ENCODE measurements at places on chromosomes 1 and 21. TPM values are rescaled to one million over a fixed set of nuclear protein-coding genes. Genes with fewer than 3 reads are reported as not detected.
A peak's percentile ranks its signal among the peaks of the same experiment; 100 is the strongest.

The CR1 gene
- 0.13 TPM for total RNA-seq

The NBPF20 gene
- 0.69 TPM for total RNA-seq

The CD52 gene
- total RNA-seq, result 3.4 TPM

The SH2D2A gene
- 6.9 TPM for total RNA-seq

The S100B gene
- total RNA-seq, result 0.34 TPM

The PPIH gene
- total RNA-seq, result 69.3 TPM

GRCh38 chr1:64686828-64687724, 57.8 kb upstream of the RAVER2 start:
- H3K36me3 ChIP-seq, result peaks cover 40% of the 10 kb centered on the region
- no peaks in the 10 kb centered on the region for H3K27me3 ChIP-seq
- no peak for DNase-seq
- H3K4me1 ChIP-seq, result peaks cover 25% of the 10 kb centered on the region
- H3K27ac ChIP-seq, result no peak overlapping the region
- H3K4me3 ChIP-seq, result no peak overlapping the region

GRCh38 chr1:206551986-206552326, 44.6 kb downstream of the RASSF5 start:
- H3K27ac ChIP-seq, result no peak overlapping the region
- peaks cover 14% of the 10 kb centered on the region for H3K4me1 ChIP-seq
- no peak for DNase-seq
- no peaks in the 10 kb centered on the region for H3K36me3 ChIP-seq
- no peak overlapping the region for H3K4me3 ChIP-seq

GRCh38 chr1:208189716-208190115, 54.5 kb downstream of the PLXNA2 start:
- no peaks in the 10 kb centered on the region for H3K4me1 ChIP-seq
- H3K36me3 ChIP-seq, result no peaks in the 10 kb centered on the region

DNA sequence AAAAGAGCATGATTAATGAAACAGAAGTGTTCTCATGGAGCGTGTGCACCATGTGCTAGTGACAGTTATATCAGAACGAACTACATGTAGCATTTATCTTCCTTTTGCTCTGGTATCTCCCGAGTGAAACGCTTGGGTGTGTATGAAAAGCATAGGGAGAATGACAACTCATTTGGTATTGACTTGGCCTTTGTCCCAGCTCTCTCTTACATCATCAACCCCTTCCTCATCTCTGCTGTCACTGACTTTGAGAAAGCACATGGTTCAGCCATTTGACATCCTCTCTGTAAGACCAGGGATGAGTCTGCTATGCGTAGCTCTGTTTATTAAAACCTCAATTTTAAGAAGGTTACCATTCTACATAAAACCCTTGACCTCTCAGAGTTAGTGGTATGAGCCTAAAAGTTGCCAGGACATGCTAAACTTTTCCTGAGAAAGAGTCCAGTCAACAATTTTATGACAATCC, 201.0 kb downstream of the NRIP1 start:
- H3K4me3 ChIP-seq, result no peak overlapping the region
- H3K4me1 ChIP-seq, result peaks cover 21% of the 10 kb centered on the region
- H3K36me3 ChIP-seq, result peaks cover 20% of the 10 kb centered on the region
- H3K27ac ChIP-seq, result no peak overlapping the region

DNA sequence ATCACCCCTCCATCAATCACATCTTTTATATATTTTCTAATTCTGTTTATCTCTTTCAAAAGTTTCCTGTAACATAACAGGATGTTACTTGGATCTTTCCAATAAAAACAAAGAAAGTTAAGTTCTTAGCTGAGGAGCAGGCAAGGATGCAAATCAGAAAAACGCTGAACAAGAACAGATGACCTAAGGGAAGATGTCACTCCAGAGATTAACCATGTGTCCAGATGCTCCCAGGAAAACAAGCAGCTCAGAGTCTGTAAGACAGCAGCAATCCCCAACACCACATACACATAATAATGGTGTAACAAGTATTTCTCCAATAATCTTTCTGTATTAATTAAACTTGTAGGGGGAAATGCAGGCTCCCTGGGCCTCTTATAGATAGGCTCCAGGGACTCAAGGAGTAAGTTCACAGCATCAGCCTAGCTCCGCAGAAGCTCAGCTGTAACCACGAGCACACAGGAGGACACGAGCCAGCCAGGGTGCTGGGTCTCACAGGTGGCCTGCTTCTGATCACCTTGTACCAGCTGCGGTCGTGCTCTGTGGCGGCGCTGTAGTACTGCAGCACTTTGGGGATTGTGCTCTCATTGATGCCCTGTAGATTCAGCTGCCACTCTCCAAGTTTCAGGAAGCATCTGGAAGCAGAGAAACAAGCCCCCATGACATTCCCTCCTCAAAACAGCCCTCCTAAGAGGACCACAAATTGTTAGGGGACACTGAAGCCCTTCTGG, 33.1 kb upstream of the EXOSC10 start:
- no peak for DNase-seq
- peaks cover 45% of the 10 kb centered on the region for H3K36me3 ChIP-seq
- H3K4me1 ChIP-seq, result no peaks in the 10 kb centered on the region
- no peak overlapping the region for H3K4me3 ChIP-seq
- H3K27ac ChIP-seq, result no peak overlapping the region

GRCh38 chr1:107879927-107880326, 85.1 kb downstream of the VAV3 start:
- DNase-seq, result no peak
- no peaks in the 10 kb centered on the region for H3K36me3 ChIP-seq
- no peak overlapping the region for H3K4me3 ChIP-seq
- peaks cover 32% of the 10 kb centered on the region for H3K4me1 ChIP-seq

- DNase-seq, result no peak
- peaks cover 16% of the 10 kb centered on the region for H3K36me3 ChIP-seq
- H3K4me1 ChIP-seq, result no peaks in the 10 kb centered on the region
- no peak overlapping the region for H3K27ac ChIP-seq
- H3K4me3 ChIP-seq, result no peak overlapping the region
Observed at GRCh38 chr1:70290218-70290617, 64.3 kb downstream of the ANKRD13C start.

GRCh38 chr1:228180271-228180958, 14.8 kb downstream of the IBA57 start:
- no peak overlapping the region for H3K27ac ChIP-seq
- no peak overlapping the region for H3K4me3 ChIP-seq
- H3K4me1 ChIP-seq, result no peaks in the 10 kb centered on the region
- H3K27me3 ChIP-seq, result no peaks in the 10 kb centered on the region

- no peaks in the 10 kb centered on the region for H3K36me3 ChIP-seq
- no peak overlapping the region for H3K4me3 ChIP-seq
- no peaks in the 10 kb centered on the region for H3K27me3 ChIP-seq
- DNase-seq, result no peak
Observed at GRCh38 chr1:234544087-234544579, 65.2 kb upstream of the TARBP1 start.

GRCh38 chr1:221704306-221704705, 37.6 kb downstream of the DUSP10 start:
- H3K4me1 ChIP-seq, result peaks cover 4% of the 10 kb centered on the region
- no peak for DNase-seq
- no peak overlapping the region for H3K27ac ChIP-seq
- no peaks in the 10 kb centered on the region for H3K27me3 ChIP-seq
- H3K4me3 ChIP-seq, result no peak overlapping the region

DNA sequence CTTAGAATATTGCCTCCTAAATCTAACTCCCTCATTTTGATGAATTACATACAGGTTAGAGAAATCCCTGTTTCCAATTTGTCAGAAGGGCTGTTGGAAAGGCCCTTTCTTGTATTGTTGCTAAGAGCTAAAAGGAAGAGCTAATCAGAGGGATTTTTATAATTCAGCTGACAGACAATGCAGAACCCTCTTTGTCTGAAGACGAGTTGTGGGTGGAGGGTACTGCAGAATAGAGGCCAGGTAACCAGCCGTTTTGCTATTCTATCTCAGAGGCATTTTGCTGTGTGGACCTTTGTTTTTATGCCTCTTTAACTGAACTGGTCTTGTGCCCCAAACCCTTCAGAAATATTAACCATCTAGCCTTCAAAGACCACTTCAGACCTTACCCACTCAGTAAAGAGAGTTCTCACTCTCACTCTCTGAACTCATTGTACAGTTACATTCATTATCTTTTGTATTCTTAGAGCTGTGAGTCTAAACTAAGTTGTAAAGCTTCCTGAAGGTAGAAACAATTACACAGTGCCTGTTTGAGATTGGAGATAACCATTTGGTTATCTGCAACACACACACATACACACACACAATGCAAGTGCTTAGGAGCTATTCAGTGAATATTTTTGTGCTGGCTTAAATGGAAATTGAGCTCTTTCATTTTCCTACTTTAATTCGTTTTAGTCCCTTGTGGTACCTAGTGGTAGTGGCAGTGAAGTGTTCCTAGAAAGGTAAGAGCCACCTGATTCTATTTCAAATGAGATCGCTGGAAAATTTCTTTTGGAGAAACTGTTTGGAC, 19.7 kb downstream of the KPNA6 start:
- H3K4me1 ChIP-seq, result peaks cover 25% of the 10 kb centered on the region
- H3K27ac ChIP-seq, result peak overlapping the region; percentile 31
- H3K27me3 ChIP-seq, result no peaks in the 10 kb centered on the region
- no peaks in the 10 kb centered on the region for H3K36me3 ChIP-seq

GRCh38 chr1:44472620-44473525, 67.8 kb downstream of the RNF220 start:
- H3K4me3 ChIP-seq, result no peak overlapping the region
- no peak for DNase-seq
- peak overlapping the region; percentile 8 for H3K27ac ChIP-seq

GRCh38 chr1:56901716-56902115, 47.1 kb downstream of the C8A start:
- DNase-seq, result no peak
- no peaks in the 10 kb centered on the region for H3K36me3 ChIP-seq
- H3K27me3 ChIP-seq, result no peaks in the 10 kb centered on the region
- H3K4me3 ChIP-seq, result no peak overlapping the region
- no peaks in the 10 kb centered on the region for H3K4me1 ChIP-seq

- no peaks in the 10 kb centered on the region for H3K36me3 ChIP-seq
- H3K4me3 ChIP-seq, result no peak overlapping the region
- no peaks in the 10 kb centered on the region for H3K27me3 ChIP-seq
- peaks cover 26% of the 10 kb centered on the region for H3K4me1 ChIP-seq
- no peak overlapping the region for H3K27ac ChIP-seq
Observed at GRCh38 chr1:201659572-201659971, 120.6 kb downstream of the NAV1 start.

DNA sequence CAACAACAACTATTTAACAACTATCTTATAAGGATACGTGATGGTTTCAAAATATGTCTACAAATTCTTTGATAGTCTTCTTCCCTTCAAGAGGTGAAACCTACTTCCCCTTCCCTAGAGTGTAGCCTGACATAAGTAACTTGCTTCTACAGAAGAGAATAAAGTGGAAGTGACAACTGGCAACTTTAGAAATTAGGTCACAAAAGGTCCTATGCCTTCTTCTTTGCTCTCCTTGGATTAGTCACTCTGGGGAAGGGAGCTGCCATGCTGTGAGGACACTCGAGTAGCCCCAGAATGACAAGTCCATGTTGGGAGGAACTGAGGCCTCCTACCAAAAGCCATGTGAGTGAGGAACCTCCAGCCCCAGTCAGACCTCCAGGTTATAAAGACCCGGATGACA, 19.2 kb downstream of the EFCAB14 start:
- peaks cover 31% of the 10 kb centered on the region for H3K36me3 ChIP-seq
- H3K4me3 ChIP-seq, result no peak overlapping the region
- H3K27ac ChIP-seq, result no peak overlapping the region
- H3K27me3 ChIP-seq, result no peaks in the 10 kb centered on the region

DNA sequence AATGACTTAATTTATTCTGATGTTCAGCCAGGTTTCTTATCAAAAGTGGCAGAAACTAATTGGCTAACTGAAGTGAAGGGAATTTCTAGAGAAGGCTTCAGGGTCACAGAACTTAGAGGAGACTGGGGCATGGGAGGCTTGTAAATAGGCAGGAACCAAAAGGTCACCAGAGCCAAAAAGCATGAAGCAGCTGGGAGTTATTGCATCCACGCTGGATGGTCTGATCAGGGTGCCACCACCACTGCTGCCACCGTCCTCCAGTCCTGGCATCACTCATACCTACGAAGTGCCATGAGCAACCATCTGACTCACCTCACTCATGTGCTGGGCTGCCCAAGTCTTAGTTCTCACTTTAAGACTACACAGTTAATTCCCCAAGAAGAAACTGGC, 82.5 kb upstream of the DPH5 start:
- H3K4me1 ChIP-seq, result no peaks in the 10 kb centered on the region
- DNase-seq, result no peak
- H3K27me3 ChIP-seq, result no peaks in the 10 kb centered on the region

DNA sequence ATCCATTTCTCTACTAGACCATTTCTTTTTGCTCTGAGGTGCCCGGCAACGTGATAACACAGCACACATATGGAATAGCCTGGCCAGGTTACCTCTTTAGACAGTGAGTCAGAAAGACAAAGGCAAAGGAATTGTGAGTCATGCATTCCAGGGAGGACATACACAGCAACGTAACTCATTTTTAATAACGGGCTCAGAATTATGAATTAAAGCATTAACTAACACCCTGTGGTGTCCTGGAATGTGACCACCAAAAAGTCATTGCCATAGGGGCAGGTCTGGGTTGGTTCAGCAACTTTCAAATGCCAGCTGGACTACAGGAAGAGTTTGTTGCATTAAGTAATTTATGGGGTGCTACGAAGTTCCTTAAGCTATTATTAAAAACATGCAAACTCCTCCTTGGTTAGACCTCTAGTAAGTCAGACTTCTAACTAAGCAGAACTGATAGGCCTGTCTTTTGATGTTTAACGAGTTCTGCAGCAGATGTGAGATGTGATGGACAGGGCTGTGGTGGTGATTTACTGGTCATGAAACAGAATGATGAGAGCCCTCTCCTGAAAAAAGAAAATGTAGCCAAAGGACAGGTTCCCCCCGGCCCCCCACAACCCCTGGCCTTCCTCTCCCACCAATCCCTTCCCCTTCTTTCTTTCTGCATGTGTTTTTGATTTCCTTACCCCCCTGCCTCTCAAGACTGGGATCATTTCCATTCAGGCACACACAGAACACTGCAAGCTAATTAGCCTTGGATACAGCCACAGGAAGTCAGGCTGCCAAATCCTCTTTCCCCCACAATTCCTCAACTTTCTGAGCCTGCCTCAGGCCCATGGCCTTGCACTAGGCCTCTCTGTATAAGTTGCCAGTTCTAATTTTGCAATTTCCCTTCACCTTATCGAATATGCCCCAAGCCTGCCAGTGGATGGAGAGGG, 88.9 kb upstream of the HAO2 start:
- H3K27ac ChIP-seq, result no peak overlapping the region
- H3K4me3 ChIP-seq, result no peak overlapping the region
- H3K27me3 ChIP-seq, result 0 out of 2 replicates have a peak, but pooled peaks cover 2% of the 10 kb centered on the region
- DNase-seq, result no peak
- H3K36me3 ChIP-seq, result peaks cover 3% of the 10 kb centered on the region
- H3K4me1 ChIP-seq, result peaks cover 12% of the 10 kb centered on the region

- H3K36me3 ChIP-seq, result no peaks in the 10 kb centered on the region
- DNase-seq, result no peak
- H3K4me3 ChIP-seq, result no peak overlapping the region
Observed at GRCh38 chr1:86176226-86176625, 19.7 kb upstream of the COL24A1 start.

All from WTC11 (cell line).